ENCODE measurements at places on chromosomes 2 and 18.

- no peak for DNase-seq
Observed at GRCh38 chr2:19894134-19894792, 7.5 kb downstream of the TTC32 start.

- no peak for DNase-seq
Observed at GRCh38 chr2:230895536-230896345, 29.3 kb downstream of the GPR55 start.

GRCh38 chr18:67672155-67672554, 155.6 kb upstream of the DSEL start:
- no peak for DNase-seq

GRCh38 chr2:165874445-165875039, 79.0 kb downstream of the TTC21B start:
- no peak for DNase-seq

DNA sequence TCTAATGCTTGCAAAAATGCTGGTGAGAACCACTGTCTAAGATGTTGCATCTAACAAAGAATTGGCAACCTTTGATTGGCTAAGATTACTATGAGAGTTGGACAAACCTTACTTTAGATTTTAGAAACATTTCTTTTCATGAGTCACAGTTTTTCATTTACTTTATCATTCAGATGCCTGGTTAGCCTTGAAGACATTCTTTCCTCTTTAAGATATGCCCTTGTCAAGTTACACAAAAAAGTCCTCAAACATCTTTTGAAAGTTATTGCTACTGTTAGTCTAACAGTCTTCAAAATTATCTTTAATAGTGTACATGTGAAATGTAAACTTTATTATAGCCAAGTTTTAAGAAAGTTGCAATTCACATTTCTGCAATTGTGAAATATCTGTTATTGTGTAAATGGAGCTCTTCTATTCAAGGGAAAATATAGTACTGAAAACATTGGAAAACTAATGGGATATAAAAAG, 276.3 kb downstream of the RND3 start:
- no peak for DNase-seq

DNA sequence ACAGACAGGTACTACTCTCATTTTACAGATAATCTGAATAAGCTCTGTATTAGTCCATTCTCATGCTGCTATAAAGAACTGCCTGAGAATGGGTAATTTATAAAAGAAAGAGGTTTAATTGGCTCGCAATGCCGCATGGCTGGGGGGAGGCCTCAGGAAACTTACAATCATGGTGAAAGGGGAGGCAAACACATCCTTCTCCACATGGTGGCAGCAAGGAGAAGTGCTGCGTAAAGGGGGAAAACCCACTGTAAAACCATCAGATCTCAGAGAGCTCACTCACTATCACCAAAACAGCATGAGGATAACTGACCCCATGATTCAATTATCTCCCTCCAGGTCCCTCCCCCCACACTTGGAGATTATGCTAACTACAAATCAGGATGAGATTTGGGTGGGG, 254.4 kb downstream of the KCNE4 start:
- DNase-seq: no peak

GRCh38 chr2:742221-742620, 65.0 kb upstream of the TMEM18 start:
- no peak for DNase-seq

DNA sequence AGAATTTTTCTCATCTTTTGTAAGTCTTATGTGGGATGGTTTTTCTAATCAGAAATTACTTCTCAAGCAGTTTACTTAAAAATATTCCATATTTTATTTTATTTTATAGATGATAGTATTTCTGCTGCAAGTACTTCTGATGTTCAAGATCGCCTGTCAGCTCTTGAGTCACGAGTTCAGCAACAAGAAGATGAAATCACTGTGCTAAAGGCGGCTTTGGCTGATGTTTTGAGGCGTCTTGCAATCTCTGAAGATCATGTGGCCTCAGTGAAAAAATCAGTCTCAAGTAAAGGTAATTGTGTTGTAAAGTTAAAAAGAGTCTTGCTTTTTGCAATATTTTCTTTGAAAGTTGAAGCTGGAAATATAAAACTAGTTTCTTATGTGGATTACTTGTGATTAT, 76.2 kb downstream of the EML4 start:
- no peak for DNase-seq

- DNase-seq: no peak
Observed at GRCh38 chr2:144458541-144458940, 61.4 kb downstream of the ZEB2 start.

- DNase-seq: no peak
Observed at GRCh38 chr2:86301711-86302202, 35.7 kb downstream of the REEP1 start.

GRCh38 chr2:70304498-70304897, 2.6 kb upstream of the FAM136A start:
- no peak for DNase-seq

GRCh38 chr2:207619764-207620203, 5.4 kb downstream of the METTL21A start:
- no peak for DNase-seq

DNA sequence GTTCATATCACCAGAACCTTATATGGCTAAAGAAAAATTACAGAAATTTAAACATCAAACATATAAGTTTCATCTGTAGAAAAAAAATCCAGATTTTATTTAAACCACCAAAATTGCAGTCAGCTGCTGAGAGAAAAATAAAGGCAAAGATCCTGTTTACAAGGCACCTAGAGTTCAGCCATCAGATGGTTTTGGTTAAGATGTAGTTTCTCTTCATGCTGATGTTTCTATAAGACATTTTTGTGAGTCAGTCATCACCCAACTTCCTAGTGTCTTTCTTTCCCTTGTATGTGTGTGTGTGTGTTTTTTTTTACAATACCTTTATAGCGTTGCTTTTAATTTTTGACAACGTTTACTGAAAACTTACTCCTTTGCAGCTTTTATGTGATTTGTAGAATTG, 26.1 kb upstream of the MMADHC start:
- no peak for DNase-seq

- no peak for DNase-seq
Observed at GRCh38 chr2:11775384-11775783, 29.0 kb downstream of the LPIN1 start.

DNA sequence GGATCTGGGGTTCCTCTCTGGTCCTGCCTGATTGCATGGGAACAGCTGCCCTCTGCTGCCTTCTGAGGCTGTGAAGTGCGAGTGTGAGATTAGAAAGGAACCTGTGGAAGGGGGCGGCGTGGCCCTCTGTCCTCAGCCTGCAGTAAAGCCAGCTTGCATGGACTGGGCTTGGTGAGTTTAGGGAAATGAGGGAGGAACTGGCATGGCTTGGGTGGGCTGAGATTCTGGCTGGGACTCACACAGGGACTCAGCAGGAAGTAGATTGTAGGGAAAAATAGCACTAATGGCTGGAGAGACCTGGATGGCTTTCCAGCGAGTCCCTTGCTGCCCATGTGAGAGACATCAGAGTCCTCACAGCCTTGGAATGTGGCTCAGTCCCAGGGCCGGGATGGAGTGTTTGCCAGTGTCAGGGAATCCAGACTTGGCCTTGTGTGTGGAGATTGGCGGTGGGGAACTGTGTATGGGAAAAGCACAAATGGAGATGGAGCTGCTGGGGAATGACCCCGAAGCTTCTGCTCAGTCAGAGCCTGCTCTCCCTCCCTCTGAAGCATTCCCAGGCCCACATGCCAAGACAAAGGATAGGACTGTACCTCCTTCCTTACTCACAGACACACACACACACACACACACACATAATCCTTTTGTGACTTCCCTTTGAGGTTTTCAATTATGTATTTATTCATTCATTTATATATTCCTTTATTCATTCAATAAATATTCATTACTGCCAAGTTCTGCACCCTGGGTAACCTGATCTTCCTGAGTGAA, 115.4 kb downstream of the ACAA2 start:
- DNase-seq: no peak

DNA sequence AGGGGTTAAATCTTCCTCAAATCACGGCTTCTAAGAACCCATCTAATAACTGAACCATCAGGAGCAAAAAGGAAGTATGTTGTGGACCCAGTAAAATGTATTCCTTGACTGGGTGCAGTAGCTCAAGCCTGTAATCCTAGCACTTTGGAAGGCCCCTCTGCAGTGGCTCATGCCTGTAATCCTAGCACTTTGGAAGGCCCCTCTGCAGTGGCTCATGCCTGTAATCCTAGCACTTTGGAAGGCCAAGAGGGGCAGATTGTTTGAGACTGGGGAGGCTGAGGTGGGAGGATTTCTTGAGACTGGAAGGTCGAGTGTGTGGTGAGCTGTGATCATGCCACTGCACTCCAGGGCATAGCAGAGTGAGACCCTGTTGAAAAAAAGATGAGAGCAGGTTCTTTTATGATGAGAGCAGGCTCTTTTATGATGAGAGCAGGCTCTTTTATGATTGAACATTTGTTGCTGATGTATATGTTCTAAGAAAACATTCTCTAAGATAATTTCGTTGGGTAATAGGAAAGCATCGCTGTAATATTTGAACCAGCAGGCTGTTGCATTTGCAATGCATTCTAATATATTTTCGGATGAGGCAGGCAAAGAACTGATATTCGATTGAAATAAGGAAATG, 3.5 kb upstream of the PARD6G start:
- DNase-seq: no peak

- DNase-seq: no peak
Observed at GRCh38 chr2:41129988-41130387, 678.1 kb upstream of the SLC8A1 start.

- DNase-seq: no peak
Observed at GRCh38 chr18:34330308-34330707, 105.6 kb upstream of the NOL4 start.

DNA sequence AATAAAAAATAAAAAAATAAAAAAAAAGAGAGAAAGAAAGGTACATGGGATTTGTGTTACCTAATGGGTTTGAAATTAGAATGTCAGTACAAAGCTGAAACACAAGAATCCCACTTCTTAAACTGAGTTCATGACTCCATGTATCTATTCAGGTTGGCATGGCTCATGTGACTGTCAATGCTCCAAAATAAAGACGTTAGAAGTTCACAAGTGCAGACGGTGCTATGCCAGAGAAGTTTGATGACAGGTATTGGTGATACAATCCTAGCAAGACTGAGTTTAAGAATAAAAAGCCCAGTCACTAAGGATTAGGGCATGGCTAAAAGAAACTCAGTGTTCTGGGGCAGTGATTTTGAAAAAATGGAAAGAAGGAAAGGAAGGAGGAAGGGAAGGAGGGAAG, 254.3 kb downstream of the XIRP2 start:
- no peak for DNase-seq

DNA sequence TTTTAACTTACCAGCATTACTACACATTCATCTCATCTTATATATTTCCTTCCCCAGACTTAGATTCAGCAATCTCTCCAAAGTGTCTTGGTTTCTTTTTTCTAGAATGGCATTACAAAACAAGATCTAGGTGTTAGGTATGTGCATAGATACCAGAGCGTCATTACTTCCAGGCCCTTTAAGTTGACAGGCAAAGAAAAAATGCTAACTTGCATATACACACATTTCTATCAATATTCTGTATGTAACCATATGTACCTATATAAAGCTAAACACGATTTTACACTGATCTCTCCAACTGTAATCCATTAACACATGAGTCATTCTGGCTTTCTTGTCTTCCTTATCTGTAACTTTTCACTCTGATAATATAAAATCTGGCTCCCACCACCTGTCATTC, 503.8 kb upstream of the NRXN1 start:
- DNase-seq: no peak

DNA sequence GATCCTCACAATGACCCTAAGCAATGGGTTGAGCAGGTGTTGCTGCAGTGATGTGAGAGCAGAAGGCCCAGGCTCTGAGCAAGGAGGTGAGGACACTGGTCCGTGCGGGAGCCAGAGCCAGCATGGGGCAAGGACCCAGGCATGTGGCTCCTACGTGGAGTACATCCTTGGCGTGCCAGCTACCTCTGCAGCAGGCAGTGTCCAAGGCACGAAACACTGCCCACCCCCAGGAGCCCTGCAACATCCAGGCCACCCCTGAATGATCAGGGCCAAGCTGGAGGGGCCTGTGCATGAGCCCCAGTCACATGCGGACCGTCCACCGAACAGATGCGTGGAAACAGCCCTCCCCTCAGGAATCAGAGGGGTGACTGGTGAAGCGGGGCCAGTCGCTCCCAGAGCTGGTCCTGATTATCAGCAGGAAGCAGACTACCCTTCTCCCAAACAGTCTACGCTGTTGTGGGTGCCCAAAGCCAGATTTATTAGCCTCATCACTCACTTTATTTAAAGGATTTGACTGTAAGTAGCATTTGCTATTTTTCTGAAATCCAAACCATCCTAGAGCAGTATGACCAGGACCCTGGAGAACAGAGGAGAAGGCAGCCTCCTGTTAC, 16.8 kb downstream of the CELF4 start:
- no peak for DNase-seq

DNA sequence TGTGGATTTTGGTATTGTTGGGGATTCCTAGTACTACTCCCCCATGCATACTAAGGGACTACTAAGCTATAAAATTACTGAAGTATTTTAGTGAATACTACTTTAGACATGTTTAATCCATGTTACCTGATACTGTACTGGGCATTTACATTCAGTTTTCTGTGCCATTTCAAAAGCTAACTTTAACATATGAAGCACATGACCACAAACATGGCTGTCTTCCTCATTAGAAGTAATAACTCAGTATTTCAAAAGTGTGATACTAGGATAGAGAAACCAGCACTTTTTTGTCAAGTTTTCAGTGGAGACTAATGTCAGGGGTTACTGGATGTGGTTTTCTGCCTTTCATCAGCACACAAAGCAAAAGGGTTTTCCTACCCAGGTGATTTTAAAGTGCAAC, 27.9 kb downstream of the WDR33 start:
- DNase-seq: no peak

DNA sequence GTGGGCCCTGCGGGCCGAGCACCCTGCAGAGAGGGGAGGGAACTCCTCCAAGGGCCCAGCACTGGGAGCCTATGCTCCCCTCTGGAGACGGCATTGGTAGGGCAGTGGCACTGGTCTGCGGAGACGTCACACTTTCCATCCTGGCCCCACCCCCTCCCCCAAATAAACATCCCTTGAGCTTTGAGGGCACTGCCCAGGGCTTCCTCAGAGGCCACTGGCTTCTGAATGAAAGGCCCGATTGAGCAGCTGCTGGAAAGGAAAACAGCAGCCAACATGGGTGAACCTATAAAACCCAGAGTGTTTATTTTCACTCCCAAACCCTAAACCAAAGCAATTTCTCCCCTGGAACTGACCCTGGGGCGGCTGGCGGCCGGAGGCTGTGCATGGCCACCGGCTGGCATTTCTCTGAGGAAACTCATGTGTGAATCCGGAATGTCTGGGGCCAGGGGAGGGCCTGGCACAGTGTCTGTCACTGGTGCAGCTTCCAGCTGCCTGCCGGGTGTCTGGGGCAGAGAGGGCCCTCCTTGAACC, 138.9 kb downstream of the DYSF start:
- no peak for DNase-seq

Data from activated naive CD4-positive, alpha-beta T cell (primary cell).